Stimulated activated CD8-positive, alpha-beta memory T cell treated with anti-CD3 and anti-CD28 coated beads, Interleukin-7, amount 100 ng/mL, for 1 hour (primary cell): ENCODE measurements at places on chromosomes 5 and 9.

DNA sequence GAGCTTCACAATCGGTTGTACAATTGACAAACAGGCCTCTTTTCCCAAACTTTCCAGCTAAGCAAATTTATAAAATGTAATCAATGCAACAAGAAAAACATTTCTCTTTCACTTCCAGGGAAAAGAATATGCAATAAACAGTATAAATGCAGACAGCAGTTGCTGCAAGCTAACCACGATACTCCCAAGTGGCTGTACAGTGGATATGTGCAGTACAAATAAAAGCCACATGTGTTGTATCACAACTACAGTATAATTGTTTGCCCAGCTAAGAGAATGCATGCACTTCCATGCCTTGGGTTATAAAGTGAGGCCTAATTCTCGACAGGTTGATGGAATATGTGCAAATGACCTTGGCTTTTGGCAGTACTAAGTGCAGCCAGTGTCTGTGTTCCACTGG is 16.7 kb upstream of the PDCL start:
- DNase-seq: no peak

DNA sequence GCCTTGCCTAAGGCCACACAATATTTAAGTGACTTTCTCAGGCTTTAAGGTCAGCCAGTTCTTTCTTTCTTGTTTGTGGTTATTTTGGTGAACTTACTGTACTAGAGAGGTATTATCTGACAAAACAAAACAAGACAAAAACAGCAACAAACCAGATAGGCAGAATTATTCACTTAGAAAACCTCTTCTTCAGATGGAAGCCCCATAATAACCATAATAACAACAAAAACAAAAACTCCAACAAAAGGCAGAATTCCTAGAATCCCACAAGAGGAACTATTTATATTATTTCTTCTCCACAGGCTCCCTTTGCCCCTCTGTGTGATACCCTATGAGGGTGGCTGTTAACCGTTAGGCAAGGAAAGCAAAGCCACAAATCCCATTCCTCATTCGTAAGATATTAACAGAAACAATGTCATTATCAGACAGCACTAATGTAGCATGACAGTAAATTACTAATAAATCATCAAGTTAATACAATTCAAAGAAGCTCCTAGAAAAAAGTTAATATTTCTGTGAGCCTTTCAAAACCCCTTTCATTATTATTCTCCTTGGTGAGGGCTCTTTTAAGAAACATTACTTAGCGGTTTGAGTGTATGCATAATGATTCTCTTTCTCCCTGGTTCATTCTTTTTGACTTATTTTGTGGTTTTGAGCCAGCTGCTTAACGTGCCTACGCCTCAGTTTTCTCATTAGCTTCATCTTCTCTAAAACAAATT is 274.9 kb downstream of the EFNA5 start:
- DNase-seq: no peak

DNA sequence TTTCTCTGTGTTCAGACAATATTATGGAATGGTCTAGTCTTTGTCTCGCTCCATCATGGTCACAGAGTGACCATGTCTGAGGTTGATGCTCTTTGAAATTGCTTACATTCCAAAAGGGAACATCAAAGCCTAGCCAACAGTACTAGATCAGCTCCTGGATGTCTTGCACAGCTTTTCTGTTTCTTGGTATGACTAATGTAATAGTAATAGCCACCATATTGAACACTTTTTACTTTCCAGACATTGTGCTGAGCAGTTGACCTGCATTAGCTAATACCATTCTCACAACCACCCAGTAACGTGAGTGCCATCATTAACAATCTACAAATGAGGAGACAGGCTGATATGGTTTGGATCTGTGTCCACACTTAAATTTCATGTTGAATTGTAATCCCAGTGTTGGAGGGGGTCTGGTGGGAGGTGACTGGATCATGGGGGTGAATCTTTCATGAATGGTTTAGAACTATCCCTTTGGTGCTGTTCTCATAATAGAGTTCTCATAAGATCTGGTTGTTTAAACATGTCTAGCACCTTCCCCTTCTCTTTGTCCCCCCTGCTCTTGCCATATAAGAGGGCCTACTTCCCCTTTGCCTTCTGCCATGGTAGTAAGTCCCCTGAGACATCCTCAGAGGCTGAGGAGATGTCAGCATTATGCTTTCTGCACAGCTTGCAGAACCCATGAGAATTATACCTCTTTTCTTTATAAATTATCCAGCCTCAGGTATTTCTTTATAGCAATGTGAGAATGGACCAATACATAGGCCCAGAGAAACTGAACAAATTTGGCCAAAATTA is 577.5 kb upstream of the CLINT1 start:
- no peak for DNase-seq

- no peak for DNase-seq
Observed at GRCh38 chr9:124452326-124452725, 2.1 kb downstream of the ADGRD2 start.

- no peak for DNase-seq
Observed at GRCh38 chr5:31921852-31922305, 252.2 kb downstream of the GOLPH3 start.
